ENCODE measurements at places on chromosomes 5 and 9. TPM values are rescaled to one million over a fixed set of nuclear protein-coding genes. Genes with fewer than 3 reads are reported as not detected.

GRCh38 chr9:121557581-121558447 lies 58.2 kb upstream of the GGTA1 start:
- DNase-seq, result no peak

GRCh38 chr5:31638345-31638744 lies 586 bp upstream of the PDZD2 start:
- no peak for DNase-seq

DNA sequence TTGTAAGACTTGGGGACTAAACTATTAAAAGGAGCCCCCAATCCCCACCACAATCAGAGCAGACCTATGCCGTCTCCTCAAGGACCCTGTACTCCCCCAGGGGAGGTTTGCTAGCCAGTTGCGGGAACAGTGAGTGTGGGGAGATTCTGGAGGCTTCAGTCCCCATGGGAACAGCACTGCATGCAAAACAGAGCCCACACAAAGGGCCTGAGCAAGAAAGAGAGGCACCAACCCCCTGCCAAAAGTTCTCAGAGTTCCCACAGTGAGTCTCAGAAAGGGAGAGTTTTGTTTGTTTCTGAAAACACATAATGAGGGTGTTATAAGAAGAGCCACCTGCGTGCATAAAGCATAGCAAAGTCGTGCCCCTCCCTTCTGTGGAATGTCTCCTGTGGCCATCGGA lies 56.6 kb downstream of the CFAP90 start:
- DNase-seq, result no peak

DNA sequence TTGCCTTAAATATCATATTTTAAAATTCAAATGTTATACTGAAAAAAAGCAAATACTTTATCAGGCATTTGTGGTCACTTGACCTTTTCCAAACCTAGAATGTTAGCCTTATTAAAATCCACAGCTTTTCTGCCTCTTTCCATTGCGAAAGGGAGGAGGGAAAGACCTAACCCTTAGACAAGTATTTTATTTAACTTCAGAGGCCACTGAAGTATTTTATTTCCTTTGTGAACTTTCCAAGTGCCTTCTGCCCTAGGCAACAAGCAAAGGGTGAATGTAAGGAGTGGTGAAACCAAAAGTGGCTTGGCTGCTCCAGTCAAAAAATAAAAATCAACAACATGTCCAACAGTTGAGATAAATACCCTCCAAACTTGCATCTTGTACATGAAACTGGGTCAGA lies 376.1 kb downstream of the EFNA5 start:
- DNase-seq, result no peak

GRCh38 chr9:101840694-101841188 lies 102.3 kb upstream of the GRIN3A start:
- DNase-seq, result no peak

Gene CCL19
- not detected for total RNA-seq

Gene GFRA3
- total RNA-seq, result not detected

DNA sequence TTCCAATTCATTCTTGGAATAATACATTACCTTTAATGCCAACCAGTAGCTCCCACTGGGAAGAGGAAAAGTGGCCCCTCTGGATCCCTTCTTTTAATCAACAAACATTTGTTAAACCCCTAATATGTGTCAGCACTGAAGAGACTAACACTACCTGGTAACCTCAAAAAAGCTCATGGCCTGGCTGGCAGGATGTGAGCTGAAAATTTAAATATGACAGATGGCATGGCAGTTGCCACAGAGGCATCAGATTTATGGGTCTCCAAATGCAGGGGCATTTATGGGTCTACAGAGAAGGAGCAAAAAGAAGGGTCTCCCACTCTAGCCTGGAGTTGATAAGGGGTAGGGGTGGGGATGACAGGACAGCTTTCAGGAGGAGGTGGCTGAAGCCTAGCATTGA lies 12.5 kb downstream of the DNAH5 start:
- DNase-seq, result no peak

- no peak for DNase-seq
These were observed 71.6 kb upstream of the STC2 start for GRCh38 chr5:173399851-173400250.

- DNase-seq, result no peak
These were observed 71.2 kb upstream of the GNA14 start for GRCh38 chr9:77719321-77719720.

Gene CCL21
- total RNA-seq, result not detected

DNA sequence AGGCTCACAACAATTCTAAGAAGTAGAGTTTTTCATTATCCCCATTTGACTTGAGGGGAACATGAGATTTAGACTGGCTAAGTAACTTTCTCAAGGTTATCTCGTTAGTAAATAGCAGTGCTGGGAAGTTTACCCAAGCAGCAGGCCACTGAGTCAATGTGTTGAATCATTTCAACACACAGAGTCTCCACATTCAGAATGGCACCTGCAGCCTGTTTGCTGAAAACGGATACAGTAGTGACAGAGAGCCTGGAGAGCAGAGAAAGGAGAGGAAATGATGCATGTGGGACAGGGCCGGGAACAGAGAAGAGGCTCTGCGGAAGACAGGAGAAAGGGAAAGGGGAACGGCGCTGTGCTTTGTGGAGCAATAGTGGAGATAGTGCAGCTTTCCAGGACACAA lies 33.5 kb upstream of the ZSWIM6 start:
- DNase-seq, result no peak

DNA sequence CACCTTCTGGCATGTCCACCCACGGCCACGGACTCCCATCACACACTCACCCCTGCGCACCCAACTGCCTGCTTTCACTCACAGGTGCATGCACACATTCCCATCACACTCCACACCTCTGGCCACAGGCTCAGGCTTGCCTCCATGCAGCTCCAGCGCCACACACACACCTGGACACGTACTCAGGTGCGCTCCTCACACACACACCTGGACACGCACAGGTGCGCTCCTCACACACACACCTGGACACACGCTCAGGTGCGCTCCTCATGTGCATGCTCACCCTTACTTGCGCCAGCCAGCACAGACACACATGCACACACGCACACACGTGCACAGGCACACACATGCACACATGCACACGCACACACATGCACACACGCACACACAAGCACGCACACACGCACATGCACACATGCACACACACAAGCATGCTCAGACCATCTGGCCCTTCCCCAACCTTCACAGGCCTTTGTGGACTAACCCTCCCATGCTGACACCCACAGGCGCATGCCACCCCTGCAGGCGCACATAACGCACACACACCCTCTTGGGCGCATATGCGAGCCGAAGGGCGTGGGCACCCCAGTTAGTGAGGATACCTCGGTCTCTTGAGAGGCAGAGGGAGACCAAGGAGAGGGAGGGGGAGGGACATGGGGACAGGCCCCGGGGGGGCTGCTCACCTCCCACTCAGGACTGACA lies 8.3 kb downstream of the GRIN1 start:
- no peak for DNase-seq

Gene SEMA5A
- total RNA-seq, result 2.9 TPM

Gene GBA2
- 18.6 TPM for total RNA-seq

Gene PCDH1
- total RNA-seq, result 0.17 TPM

GRCh38 chr5:175133185-175133584 lies 310.8 kb downstream of the DRD1 start:
- no peak for DNase-seq

Gene C9orf50
- not detected for total RNA-seq

GRCh38 chr9:126907058-126907457 lies 7.5 kb upstream of the RALGPS1 start:
- DNase-seq, result no peak

Gene BTNL8
- not detected for total RNA-seq

Gene PCDHGA10
- not detected for total RNA-seq

DNA sequence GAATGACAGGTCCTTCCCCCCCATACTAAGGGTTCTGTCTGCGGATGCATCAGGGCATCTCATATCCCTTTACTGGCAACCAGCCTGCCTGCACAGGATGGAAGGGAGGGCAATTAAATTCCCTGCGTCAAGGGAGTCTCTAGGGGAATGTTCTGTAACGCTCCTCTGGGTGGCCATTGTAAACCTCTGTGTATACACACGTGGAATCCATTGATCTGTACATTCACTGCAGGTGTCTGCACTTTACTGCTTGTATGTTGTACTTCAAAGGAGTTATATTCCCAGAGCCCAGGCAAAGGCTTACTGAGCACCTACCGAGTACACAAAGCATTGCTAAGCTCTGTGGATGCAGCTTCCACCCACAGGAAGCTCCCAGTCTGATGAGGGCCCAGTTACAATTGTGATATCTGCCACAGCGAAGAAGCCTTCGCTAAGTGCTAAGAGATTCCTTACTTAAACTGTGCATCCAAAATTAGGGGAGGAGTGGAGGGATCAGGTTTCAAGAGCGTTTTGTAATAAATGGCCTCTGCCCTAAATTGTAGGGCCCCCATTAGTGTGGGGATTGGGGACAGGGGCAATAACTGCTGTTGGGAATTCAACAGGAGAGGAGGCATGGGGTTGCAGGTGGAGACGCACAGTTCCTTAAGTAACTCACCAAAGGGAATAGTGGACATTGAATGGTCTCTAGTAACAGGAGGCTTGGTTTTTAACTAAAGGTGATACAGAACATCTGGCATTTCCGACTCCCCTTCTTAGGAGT lies 1.5 kb upstream of the RETREG1 start:
- no peak for DNase-seq

- no peak for DNase-seq
These were observed 5.6 kb upstream of the C9orf152 start for GRCh38 chr9:110213413-110214044.

Gene UBE2QL1
- total RNA-seq, result 0.45 TPM

Gene CCNJL
- total RNA-seq, result not detected

GRCh38 chr5:476814-477175 lies 33.8 kb downstream of the EXOC3 start:
- DNase-seq, result no peak

DNA sequence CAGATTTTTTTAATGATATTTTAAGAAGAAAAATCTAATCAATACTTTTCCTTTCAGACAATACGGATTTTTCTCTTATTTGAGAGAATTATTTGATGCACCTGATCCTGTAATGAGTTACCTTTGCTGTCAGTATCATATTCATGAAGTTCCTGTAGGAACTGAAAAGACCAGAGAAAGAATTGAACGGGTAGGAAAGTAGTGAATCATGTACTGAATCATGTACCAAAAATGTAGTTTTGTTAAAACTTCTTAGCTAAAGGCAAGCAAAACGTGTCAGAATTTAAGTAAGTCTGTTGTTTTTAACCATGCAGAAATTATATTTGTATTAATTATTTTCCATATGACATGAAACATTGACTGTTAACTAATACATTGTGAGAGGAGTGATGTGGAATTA lies 56.6 kb downstream of the SMC5 start:
- DNase-seq, result no peak

DNA sequence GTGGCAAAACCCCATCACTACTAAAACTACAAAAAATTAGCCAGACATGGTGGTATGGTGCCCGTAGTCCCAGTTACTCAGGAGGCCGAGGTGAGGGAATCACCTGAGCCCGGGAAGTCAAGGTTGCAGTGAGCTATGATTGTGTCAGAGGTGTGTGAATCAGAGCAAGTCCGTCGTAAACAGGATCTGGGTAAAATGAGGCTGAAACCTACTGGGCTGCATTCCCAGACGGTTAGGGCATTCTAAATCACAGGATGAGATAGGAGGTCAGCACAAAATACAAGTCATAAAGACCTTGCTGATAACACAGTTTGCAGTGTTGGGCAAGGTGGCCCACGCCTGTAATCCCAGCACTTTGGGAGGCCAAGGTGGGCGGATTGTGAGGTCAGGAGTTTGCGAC lies 1.9 kb upstream of the CLTB start:
- no peak for DNase-seq
